ENCODE measurements at places on chromosomes 2 and 18.

GRCh38 chr2:133635131-133635530 is 66.9 kb upstream of the NCKAP5 start:
- no peak for DNase-seq

DNA sequence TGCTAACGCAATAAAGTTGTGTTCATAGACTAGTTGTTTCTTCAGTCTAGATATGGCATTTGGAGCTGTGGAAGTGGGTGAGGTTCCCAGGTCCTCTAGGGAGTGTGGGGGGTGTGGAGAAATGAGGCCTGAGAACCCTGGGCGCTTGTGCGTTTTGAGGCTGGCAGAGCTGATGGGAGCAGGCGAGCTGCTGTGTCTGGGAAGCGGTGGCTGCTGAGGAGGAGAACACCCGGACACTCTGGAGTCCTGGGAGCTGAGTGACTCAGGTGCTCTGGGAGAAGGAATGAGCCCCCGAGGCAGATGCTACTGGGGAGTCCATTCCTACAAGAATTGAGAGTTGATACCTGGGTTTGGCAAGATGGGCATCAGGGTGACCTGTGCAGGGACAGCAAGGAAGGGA is 67.5 kb downstream of the LPIN1 start:
- no peak for DNase-seq

DNA sequence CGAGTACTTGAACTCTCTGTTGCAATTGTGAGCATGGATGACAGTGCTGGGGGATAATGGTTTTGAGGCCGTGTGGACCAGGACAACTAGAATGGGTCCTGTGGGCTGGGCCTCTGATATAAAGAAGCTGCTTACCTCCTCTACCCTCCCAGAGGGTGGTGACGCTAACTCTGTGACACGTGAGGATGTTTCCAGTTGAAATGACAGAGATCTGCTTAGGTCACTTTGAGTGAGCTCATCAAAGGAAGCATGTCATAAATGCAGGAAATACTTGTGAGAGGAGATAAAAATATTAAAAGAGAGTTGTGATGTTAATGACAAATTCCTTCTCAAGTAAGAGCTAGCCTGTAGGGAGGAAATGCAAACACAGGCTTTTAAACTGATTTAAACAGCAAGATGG is 16.4 kb downstream of the RMC1 start:
- DNase-seq = no peak

DNA sequence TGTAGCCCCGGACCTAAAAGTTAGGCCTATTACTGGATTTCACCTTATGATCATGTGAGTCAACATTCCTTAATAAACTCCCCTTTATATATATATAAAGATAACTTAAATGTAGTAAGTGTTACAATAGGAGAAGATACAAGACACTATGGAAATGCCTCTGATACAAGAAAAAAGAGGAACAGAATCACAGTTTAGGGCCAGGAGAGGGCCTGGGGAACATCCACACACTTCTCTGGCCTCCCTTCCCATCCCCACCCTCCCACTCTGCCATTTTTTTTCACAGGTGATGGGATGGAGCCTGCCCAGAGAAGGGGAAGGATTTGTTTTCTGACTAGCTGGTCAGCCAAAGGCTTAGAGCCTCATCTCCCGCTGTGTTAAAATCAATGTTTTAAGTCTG is 6.4 kb downstream of the CDC42EP3 start:
- DNase-seq = no peak
